ENCODE measurements at places on chromosomes 6 and 20. TPM values are rescaled to one million over a fixed set of nuclear protein-coding genes. Genes with fewer than 3 reads are reported as not detected.

DNA sequence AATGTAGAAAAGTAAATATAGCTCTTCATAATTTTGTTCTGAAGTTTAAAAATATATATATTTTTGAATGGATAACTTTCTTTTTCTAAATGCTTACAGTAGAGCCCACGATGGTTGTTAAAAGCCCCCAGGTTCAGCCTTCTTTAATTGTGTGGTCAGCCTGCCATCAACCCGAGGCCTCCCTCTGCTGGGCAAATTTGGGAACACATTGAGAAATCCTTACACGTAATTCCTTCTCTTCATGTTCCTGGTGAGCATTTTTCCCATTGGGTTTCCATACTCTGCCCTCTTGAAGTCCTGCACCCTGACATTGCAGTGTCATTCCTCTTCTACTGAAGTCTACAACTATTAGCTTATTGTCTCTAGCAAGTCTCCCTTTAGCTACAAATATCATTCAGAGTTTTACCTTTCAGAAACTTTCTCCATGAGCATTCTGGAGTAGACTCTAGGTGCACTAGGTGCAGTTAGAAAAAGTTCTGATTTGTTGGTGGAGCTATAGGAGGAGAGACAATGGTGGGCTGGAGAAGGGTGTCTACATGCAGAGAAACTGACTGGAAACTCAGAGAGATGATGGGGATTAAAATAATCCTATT is 40.6 kb downstream of the TRIM38 start:
- peak; percentile 33 for DNase-seq

GRCh38 chr6:85126485-85127167 is 323.3 kb upstream of the NT5E start:
- DNase-seq, result peak; percentile 92

GRCh38 chr6:141169419-141169818 is 963.3 kb upstream of the GJE1 start:
- no peak for DNase-seq

- no peak for DNase-seq
Measured at GRCh38 chr6:42690151-42690702, 32.2 kb downstream of the PRPH2 start.

GRCh38 chr20:48679599-48679998 is 148.2 kb downstream of the PREX1 start:
- no peak for DNase-seq

DNA sequence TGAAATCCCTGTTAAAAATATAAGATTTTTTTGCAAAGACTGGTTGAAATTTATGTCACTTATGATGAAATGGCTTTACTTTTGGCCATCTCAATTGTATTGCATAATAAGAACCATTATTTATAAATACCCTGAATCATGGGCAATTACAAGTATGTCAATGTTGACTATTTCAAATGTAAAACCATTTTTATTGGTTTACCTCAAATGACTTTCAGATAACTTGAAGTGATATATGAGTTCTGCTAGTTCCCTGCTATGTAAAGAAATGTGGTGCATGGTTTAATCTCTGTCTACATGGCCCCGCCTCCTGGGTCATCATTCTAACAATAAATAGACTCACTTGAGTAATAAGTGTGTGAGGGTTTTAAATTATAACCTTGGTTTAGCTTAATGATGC is 275.6 kb upstream of the PREP start:
- no peak for DNase-seq

GRCh38 chr6:39218868-39219567 is 10.3 kb downstream of the KCNK5 start:
- no peak for DNase-seq

DNA sequence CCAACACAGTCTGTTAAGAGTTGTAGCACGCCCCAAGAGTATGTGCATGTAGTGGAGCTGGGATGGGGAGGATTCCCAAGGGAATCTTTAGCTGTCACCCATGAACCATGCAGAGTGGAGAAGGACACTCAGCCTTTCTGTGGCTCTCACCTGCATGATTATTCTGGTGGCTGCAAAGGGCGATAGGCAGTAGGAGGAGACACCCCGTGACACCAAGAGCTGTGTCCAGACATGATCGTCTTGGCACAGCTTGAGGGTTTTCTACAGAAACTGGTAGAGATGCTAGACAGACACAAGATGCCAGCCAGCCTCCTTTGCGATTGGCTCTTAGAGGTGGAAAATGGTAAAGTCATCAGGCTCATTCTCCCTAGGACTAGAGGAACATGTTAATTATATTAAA is 3.1 kb upstream of the CSE1L start:
- peak; percentile 26 for DNase-seq

- no peak for DNase-seq
Measured at GRCh38 chr6:144006736-144007477, 1.2 kb downstream of the PLAGL1 start.

- DNase-seq, result no peak
Measured at GRCh38 chr20:52129611-52130010, 62.0 kb downstream of the ZFP64 start.

- DNase-seq, result no peak
Measured at GRCh38 chr20:2059411-2059810, 42.2 kb upstream of the STK35 start.

Gene PPIL6
- 0.29 TPM for total RNA-seq

GRCh38 chr6:30814146-30815040 is 69.9 kb upstream of the DDR1 start:
- DNase-seq, result peak; percentile 95

DNA sequence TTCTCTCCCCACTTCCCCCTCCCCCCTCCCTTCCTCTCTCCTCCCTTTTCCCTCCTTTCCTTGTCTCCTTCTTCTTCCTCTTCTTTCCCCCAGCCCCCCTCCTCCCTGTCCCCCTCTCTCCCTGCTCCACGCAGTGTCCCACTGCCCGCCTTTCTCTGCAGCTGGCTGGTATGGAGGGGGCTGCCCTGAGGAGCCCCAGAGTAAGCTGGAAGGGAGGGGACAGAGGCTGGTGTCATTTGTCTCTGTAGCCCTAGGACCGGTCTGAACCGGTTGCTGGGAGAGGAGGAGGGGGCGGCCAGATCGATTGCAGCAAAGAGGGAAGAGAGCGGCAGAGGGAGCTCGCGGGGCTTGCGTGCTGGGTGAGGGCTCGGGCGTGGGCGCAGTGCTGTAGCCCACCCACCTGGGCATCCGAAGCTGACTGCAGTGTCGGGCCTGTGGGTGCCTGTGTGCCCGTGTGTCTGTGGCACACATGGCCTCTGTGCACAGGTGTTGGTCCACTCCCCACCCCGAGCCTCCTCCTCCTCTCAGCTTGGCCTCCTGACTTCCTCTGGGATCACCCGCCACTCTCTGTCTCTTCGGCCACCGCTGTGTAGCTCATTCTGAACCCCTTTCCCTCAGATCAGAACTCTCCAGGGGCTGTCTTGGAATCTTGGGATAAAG is 50.6 kb downstream of the SRC start:
- DNase-seq, result no peak

- DNase-seq, result no peak
Measured at GRCh38 chr6:41348934-41349333, 13.5 kb downstream of the NCR2 start.

- peak; percentile 63 for DNase-seq
Measured at GRCh38 chr6:133891149-133891926, 2.4 kb downstream of the TCF21 start.

GRCh38 chr6:141158740-141159139 is 974.0 kb upstream of the GJE1 start:
- no peak for DNase-seq

DNA sequence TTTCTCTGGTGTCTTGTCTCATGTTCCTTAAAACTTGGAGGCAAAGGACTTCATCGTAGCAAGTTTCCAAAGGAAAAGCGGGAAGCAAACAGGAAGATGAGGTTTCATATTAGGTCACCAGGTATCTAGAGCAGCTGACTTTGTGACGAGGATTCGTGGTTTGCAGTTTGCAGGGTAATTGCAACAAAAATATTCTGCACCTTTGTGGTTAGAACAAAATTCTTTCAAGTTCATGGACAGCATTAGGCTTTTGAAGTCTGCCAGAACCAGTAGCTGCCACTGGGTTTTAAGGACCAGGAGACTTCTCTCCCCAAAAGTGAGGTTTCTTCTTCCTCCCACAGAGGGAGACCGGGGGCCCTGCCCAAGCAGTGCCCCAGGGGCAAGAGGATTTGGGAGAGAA is 63.4 kb downstream of the RPP40 start:
- no peak for DNase-seq

DNA sequence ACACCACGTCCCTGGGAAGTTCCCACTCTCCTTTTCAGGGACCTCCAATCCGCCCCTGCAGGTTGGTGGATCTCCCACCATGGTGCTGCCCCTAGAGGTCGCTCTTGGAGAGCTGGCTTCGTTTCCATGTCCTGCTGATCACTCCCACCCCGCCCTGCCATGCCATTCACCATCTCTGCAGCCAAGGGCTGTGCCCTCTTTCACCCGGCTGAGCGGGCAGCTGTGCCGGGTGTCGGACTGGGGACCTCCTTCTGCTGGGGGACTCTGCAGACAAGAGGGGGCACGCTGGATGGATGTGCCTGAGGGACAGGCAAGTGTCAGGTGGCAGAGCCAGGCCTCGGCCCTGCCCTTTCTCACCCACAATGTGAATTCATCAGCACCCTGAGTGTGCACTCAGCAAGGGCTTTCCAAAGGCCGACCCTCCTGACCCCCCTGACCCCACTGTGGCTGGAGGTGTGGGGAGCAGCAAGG is 347.0 kb downstream of the CDH4 start:
- no peak for DNase-seq

GRCh38 chr6:158026054-158026900 is 44.6 kb downstream of the SYNJ2 start:
- DNase-seq, result peak; percentile 96

- DNase-seq, result no peak
Measured at GRCh38 chr6:47680051-47680450, 18.3 kb upstream of the ADGRF4 start.

GRCh38 chr20:32114305-32114960 is 4.9 kb downstream of the TM9SF4 start:
- no peak for DNase-seq

DNA sequence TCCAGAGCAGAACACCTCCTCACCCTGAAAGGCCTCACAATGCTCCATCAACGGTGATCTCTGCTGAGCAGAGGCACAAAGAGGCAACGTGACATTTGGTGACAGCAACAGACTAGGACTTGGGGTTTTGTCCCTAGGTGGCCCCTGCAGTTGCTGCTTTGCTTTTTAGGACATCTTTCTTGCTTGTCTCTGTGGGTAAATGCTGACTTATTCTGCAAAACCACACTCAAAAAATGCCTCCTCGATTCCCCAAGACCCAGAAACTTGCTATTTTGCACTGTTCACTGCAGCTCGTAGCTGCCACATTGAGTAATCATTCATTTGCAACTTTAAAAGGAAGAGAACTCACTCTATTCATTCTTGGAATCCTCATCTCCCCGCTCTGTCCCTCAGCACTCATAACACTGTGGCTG is 209.9 kb downstream of the LY86 start:
- DNase-seq, result no peak

Gene NDRG3
- total RNA-seq, result 19.0 TPM

GRCh38 chr6:167898673-167899311 is 72.1 kb downstream of the AFDN start:
- no peak for DNase-seq

GRCh38 chr6:161305860-161306259 is 32.0 kb upstream of the AGPAT4 start:
- DNase-seq, result no peak

GRCh38 chr20:38957235-38957876 is 4.8 kb upstream of the DHX35 start:
- DNase-seq, result no peak

DNA sequence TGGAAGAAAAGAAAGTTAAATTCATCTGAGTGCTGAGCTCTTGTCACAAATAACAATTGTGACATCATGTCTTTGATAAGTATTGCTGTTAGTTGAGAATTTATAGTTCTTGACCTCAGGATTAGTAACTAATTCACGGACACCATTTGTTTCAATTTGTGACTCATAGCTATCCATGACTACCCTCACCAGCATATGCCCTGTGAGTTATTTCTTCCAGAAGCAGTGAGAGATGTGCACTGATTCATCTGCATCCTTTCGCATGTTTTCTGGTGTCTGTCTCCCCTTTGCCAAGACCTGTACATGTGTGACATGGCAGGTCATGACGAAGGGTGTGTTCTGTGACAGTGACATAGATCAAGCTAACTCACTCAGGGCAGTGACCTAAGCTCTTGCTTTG is 86.9 kb downstream of the SOBP start:
- DNase-seq, result no peak

GRCh38 chr6:34240329-34241248 is 3.9 kb downstream of the HMGA1 start:
- DNase-seq, result no peak

DNA sequence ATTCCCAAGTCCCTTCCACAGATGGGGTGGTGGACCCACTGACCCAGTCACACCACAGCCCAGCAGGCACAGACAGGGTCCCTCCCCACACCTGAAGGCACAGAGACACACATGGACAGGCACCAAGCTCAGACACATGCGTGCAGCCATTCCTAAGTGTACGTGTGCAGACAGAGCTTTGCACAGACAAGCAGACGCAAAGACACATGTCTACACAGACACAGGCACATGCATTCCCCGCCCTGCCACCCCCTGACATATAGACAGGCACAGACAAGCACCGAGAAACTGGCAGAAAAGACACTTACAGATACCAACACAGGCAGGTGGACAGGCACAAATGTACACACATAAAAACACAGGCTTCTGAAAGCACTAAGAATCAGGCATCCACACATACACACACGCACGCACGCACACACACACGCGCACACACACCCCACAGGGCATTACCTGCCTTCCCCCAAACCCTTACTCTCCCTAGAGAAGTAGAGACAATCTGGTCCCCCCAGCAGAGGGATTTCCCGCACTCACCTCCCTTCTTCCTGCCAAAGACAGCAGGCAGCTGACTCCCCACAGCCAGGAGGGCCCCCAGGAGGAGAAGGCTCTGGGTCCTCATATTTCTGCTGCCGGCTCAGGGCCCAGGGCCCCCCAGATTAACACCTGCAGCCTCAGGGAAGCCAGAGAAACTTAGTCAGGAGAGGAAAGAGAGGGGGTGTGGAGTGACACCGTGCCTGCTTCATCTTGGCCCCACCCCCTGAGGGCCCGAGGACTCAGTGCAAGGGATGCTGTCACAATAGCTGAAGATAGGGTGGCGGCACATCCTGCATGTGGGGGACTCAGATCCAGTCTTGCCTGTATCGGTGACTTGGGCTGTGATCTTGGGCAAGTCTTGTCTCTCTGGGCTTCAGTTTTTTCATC is at the start of gene WFDC5:
Gene WFDC5, minus strand, starts transcription at position 710 of the 921 bp plus-strand sequence. Its CDS starts 91 bp downstream, at position 619.
- no peak for DNase-seq

GRCh38 chr6:143061597-143062385 is 1.1 kb downstream of the AIG1 start:
- no peak for DNase-seq

GRCh38 chr6:106517706-106518105 is 111.6 kb downstream of the RTN4IP1 start:
- DNase-seq, result no peak

- no peak for DNase-seq
Measured at GRCh38 chr20:50704971-50705370, 13.6 kb upstream of the RIPOR3 start.

Gene GABRR2
- total RNA-seq, result not detected

- no peak for DNase-seq
Measured at GRCh38 chr20:17958373-17959256, 10.0 kb downstream of the SNX5 start.

- DNase-seq, result no peak
Measured at GRCh38 chr6:7183707-7184106, 75.9 kb downstream of the RREB1 start.

- no peak for DNase-seq
Measured at GRCh38 chr20:56453352-56453751, 15.1 kb upstream of the RTF2 start.

- peak; percentile 55 for DNase-seq
Measured at GRCh38 chr6:6696867-6697531, 108.5 kb downstream of the LY86 start.

- no peak for DNase-seq
Measured at GRCh38 chr6:3742076-3742425, 9.5 kb downstream of the PXDC1 start.
